NCI-H1417 treated with DMSO at 0.1 percent for 48 hours (cell line): ENCODE measurements at places on chromosomes 5 and 9.

GRCh38 chr5:173733021-173733420 lies 116.6 kb upstream of the BOD1 start:
- DNase-seq: no peak

GRCh38 chr5:35038891-35039290 lies 8.9 kb downstream of the AGXT2 start:
- DNase-seq: no peak

DNA sequence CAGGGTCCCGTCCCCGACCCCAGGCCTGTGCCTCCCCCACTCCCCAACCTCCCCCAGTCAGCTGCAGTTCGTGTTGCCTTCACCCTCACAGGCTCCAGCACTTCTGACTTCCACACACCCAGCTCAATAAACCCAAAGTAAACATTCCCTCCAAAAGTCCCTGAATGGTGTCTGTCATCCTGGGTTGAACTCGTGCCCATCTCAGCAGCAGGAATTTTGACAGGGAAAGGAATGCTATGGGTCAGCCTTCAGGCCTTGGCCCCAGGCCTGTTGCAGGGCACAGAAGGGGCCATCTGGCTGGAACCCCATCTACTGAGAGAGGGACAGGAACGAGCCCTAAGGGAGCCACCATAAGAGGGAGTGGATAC lies 29.6 kb upstream of the CNOT6 start:
- no peak for DNase-seq

GRCh38 chr5:173781432-173781815 lies 106.7 kb upstream of the CPEB4 start:
- DNase-seq: no peak

DNA sequence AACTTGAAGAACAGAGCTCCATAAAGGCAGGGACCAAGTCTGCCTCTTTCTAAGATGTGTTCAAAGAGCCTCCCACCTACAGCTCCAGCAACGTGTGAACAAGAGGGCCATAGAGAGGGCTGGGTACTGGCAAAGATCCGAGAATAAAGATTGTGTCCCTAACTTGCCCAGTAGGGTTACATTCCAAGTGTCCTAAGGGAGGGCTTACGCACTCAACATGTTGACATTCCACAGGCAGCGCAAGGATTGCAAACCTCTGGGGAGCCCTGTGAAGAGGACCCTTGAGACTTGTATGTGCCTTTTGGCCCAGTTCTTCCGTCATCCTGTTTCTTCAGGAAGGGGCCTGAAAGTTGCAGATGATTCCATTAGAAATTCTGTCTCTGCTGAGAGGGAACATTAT lies 48.2 kb upstream of the ENTREP1 start:
- no peak for DNase-seq
